RCC 7860 (cell line): ENCODE measurements at places on chromosomes 7 and 10.
A peak's percentile ranks its signal among the peaks of the same experiment; 100 is the strongest.

GRCh38 chr10:69829775-69830174 lies 28.1 kb downstream of the COL13A1 start:
- no peak for DNase-seq

DNA sequence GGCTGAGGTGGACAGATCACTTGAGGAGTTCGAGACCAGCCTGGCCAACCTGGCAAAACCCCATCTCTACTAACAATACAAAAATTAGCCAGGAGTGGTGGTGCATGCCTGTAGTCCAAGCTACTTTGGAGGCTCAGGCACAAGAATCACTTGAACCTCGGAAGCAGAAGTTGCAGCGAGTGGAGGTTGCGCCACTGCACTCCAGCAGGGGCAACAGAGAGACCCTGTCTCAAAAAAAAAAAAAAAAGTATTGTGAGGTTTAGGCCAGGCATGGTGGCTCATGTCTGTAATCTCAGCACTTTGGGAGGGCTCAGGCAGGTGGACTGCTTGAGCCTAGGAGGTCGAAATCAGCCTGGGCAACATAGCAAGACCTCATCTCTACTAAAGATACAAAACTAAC lies 16.0 kb downstream of the TET1 start:
- no peak for DNase-seq

DNA sequence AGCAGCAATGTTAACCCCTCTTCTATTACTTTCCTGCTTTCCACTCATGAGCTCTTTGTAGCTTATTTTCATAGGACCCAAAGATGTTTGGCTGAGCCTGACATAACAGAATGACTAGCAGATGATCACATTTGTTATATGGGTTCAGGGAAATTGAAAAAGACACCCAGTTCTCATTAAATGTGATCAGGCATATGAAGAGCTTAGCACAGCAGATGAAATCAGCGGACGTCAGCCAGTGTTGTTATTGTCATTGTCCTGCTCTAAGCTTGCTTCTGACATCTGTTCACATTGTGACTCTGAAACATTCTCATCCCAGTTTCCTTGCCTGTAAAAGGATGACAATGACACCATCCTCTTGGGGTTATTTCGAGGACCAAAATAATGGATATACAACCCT lies 43.5 kb downstream of the FAM241B start:
- DNase-seq = no peak

DNA sequence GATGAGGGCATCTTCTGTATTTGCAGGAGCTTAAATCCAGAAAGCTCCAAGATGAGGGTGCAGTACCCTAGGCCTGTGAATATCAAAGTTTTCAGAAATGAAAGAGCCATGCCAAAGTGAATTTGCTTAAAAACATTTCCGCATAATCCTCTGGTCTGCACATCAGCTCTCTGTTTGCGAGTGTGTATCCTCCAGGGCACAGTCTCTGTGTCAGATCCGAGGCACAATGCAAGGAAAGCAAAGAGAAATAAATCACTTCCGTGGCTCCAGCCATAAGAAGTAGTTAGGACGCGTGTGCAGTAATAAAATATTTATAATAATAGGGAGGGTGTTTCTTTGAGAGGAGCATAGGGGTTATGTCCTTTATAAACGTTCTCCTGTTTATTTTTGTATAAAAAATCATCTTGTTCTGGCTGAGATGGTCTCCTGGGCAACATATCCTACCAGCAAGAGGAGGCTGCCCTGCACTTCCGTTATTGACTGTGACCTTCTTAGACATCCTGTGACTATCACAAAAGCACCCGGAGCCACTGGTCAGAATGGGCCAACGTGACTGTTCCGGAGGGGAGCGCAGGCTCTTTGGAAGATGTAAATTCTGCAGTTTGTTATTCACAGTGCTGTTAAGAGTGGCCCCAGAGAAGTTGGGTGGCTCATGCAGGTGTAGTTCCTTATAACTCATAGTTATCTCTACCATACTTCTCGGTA lies 667.6 kb upstream of the FOXK1 start:
- DNase-seq = no peak

DNA sequence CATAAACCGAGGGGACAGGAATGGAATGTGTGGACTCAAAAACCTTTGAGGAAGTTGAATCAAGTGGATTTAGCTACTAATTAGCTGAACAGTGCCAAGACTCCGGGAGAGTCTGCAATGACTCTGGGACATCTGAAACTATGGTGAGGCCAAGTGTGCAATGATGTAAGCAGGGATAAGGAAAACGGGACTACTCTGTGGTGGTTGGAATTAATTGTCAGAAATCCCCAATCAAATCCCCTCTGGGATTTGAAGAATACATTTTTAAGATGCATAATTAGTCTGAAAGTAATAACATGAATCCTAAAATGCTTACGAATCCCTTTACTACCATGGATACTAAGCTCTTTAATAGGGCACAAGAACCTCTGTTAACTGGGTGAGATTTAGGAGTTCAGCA lies 602.8 kb downstream of the NRG3 start:
- DNase-seq = no peak

DNA sequence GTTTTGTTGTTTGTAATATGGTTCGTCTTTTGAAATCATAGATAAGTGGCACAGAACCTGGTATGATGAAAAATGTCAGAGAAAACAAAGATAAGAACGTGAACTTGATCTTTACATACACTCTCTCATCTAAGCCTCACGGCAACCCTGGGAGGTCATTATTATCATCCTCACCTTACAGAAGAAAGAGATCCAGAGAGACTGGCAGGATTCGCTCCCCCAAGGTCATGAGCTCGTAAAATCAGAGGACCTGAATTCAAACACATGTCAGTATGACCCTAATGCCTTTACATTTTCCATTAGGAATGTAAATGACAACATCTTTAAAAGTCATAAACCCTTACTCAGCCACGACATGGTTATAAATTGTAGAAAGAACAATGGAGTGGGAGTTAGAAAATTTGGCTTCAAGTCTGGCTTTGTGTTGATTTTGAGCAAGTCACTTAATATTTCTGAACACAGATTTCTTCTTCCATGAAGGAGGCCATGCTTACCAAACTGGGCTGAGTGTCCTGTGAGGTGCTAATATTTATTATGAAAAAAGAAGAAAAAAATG lies 35.9 kb downstream of the HIPK2 start:
- no peak for DNase-seq

DNA sequence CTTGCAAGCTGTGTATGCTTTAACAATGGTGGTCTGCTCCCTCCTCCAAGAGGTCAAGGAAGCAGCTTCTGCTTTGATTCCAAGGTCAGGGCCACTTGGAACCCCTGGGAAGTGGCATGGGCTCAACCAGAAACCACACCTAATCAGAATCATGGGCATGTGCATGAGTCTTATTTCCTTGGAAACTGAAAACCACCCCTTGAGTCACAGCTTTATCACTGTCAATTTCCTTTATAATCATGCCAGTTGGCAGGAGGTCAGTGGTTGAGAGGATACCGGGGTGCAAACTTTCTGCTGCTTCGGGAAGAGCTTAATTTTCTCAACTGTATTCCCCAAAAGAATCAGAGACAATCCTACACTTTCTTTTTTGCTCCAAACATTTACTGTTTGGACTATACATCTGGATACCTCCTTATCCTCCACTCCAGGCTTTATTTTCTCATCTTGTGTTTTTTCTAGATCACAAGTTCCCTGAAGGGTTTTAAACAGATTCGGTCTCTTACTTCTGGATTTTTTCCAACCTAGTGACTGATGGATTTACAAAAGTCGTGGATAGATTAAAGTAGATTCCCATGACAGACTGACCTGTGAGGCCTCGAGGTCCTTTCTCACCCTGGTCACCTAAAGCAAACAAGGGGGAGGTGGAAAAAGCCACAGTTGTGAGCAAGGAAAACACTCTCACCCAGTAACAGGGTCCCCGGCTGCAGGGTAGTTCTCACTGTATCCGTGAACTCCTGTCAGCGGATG lies 36.0 kb downstream of the COL17A1 start:
- DNase-seq = peak; percentile 87

DNA sequence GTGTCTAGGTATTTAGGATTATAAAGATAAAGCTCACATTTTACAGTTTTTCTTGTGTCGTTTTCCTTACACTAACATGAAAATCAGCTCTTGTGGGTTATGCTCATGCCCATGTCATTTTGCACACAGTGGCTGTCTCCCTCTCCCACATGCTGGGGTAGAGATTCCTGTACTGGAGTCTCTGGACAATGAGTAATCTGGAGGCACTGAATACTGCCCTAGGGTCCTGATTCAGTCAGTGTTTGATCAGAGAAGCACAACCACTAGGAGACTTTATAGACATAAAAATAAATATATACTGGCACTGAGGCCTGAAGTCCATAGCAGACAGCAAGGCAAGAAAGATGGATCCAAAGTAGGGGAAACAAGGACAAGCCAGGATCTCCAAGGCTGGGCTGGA lies 1008.8 kb downstream of the KCNMA1 start:
- DNase-seq = no peak

DNA sequence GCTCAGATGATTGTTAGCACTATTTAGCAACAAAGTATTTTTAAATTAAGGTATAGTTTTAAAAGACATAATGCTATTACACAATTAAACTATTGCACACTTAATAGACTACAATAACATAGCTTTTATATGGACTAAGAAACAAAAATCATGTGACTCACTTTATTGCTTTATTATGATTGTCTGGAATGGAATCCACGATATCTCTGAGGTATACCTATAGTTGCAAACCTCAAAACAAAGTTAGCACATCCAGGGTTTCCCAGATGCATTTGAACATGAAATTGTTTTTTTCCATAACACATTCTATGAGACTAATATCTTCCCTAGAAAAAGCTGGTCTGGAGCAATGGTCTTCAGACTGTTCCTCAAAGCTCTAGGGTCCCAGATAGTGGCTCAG lies 18.3 kb upstream of the RPEL1 start:
- DNase-seq = no peak

GRCh38 chr10:76255241-76255640 lies 823.8 kb downstream of the LRMDA start:
- no peak for DNase-seq

GRCh38 chr10:114453576-114453975 lies 49.3 kb upstream of the AFAP1L2 start:
- no peak for DNase-seq
